ENCODE measurements at places on chromosomes 1 and 21. TPM values are rescaled to one million over a fixed set of nuclear protein-coding genes. Genes with fewer than 3 reads are reported as not detected.

Gene KRTAP19-1
- total RNA-seq: not detected

Gene VAV3
- 0.23 TPM for total RNA-seq

Gene FCMR
- total RNA-seq: 0.41 TPM

Gene CLEC20A
- total RNA-seq: not detected

GRCh38 chr1:57269630-57270225 is 154.1 kb downstream of the DAB1 start:
- DNase-seq: no peak

- DNase-seq: peak; percentile 78
Measured at GRCh38 chr1:204417074-204417997, 5.7 kb upstream of the PPP1R15B start.

DNA sequence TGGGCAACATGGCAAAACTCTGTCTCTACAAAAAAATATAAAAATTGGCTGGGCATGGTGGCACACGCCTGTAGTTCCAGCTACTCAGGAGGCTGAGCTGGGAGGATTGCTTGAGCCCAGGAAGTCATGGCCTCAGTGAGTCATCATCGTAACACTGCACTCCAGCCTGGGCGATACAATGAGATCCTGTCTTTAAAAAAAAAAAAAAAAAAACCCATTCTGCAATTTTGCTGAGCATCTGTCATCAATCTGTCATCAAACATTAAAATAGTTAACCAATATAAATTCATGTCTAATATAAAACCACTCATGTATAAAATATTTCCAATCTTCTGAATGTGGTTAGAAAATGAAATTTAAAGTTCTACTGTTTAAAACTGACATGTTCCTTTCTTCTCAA is 56.9 kb downstream of the LPAR3 start:
- DNase-seq: no peak

DNA sequence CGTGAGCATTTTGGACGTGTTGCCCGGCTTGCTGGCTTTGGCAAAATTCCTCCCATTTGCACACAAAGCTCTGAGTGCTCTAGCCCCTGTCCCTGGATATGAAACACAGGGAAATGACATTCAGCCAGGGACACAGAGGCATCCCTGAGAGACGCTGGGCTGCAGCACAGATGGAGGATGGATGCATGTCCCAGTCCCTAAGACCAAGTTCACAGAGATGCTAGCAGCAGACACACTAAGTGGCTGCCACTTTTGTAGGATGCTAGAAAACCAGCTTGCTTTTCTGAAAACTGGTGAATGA is 12.5 kb downstream of the ACTRT2 start:
- DNase-seq: no peak

DNA sequence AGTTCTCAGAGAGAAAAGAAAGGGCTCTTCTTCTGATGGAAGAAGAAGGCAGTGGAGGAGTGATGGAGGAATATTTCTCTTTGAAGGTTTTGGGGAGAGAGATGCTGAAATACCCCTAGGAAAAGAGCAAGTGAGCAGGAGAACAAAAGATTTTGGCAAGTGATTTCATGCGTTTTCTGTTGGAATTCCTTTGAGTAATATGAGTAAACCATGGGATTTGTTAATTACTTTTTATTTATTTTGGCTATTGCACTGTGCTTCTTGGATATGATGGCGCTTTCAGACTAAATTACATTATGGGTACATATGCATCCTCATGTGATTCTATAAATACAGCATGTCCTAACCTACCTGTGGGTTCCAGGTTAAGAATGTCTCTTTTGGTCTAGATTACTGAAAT is 210.1 kb upstream of the PTGFR start:
- no peak for DNase-seq

DNA sequence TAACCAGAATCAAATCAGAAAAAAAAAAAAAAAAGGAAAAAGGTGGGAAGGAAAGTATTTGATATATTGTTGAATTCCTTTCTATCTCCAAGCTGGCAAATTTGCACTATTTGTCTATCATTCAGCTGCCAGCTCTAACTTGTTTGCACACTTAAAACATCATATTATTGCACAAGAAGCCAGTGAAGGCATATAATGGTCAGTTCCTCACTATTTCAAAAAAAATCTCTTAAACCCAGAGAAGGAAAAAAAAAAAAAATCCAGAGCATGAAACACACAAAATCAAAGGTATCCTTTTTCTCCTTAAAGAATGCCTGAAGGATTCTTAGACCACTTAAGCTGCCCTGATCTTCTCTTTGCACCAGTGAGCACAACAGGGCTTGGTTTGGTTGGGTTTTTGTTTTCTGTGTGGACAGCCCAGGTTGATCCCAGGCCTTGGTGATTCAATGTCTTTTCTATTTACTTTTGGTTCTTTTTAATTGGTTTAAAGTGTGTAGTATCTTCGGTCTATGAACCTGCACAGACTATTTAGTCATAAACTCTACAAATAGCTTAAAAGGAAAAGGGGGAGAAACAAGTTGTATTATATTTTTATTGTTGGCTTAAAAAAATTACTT is 40.2 kb downstream of the DUSP10 start:
- DNase-seq: no peak

DNA sequence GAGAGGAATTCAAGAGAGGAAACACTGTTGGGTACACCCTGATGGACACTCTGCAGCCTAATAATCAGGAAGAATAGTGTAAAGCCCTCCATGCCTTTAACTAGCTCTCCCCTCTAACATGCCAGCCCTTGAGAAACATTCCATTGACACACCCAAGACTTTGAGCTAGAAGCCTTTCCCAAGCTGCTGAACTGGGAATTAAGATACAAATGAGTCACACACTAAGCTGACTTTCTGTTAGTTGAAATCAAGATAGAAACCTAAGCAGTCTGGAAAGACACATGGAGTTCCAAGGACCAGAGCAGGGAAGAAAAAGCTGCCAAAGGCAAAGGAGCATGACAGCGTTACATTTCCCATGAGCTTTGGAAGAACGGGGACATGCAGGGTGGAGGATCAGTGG is 380.8 kb downstream of the NPHP4 start:
- no peak for DNase-seq

GRCh38 chr1:48216941-48217340 is 5.6 kb upstream of the SLC5A9 start:
- no peak for DNase-seq

DNA sequence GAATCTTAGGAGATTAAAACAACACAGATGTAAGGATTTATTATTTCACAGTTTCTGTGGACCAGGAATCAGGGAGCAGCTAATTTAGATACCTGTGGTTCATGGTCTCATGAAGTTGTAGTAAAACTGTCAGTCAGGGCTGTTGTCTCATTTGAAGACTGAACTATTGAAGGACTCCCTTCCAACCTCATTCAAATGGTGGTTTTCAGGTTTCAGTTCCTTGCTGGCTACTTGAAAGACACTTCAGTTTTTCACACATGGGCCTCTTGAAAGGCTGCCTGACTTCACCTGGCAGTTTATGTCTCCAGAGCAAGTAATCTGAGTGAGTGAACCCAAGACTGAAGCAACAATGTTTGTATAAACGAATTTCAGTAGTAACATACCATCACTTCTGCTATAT is 915.9 kb downstream of the PLA2G4A start:
- DNase-seq: no peak

- peak; percentile 88 for DNase-seq
Measured at GRCh38 chr21:45363921-45364467, 41.0 kb upstream of the COL18A1 start.

- no peak for DNase-seq
Measured at GRCh38 chr1:3168678-3169077, 99.7 kb downstream of the PRDM16 start.

GRCh38 chr21:38234395-38235142 is 22.2 kb upstream of the KCNJ15 start:
- no peak for DNase-seq
